ENCODE measurements at places on chromosomes 11 and 22.

GRCh38 chr11:83409476-83409875 lies 123.3 kb upstream of the CCDC90B start:
- DNase-seq = no peak

DNA sequence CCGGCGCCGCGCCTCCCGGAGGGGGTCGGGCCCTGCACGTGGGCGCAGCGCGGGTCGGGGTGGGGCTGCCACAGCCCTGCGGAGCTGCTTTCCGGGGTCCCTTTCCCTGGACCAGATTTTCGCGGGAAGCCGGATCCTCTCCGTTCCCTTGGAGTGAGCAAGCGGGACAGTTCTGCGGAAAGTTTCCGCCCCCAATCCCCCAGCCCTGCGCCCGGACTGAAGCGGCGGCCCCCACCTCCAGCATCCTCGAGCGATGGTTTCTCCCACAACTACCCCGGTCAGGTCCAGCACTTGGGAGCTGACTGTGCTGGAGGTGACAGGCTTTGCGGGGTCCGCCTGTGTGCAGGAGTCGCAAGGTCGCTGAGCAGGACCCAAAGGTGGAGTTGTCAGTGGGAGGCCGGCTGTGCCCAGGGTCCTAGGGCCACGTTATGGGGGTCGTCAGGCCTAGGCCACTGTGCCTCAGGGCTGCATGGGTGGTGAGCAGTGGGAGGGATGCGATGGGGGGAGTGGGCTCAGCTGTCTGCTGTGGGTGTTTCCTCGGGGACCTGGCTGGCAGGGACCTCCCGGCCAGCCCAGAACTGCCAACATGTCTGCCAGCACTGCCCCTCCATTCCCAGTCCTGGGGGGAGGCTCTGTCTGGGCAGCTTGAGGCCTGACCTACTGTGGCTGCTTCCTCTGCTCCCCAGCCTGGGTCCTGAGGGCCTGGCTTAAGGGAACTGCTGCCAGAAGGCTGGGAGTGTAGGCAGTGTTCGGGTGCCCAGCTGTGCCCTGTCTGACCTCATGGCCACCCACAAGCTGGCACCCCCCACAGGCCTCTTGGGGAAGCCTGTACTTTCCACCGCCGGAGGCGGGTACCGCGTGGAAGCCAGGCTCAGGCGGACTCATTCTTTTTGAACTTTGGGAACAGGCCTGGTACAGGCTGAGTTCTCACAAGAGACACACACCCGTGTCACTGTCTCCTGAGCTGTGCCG lies 726 bp downstream of the ST3GAL4 start:
- DNase-seq = no peak

- DNase-seq = no peak
Measured at GRCh38 chr11:32297611-32298011, 137.7 kb downstream of the WT1 start.

GRCh38 chr11:131792243-131792642 lies 421.8 kb downstream of the NTM start:
- DNase-seq = no peak

GRCh38 chr11:44885919-44886789 lies 64.5 kb downstream of the TP53I11 start:
- DNase-seq = no peak

DNA sequence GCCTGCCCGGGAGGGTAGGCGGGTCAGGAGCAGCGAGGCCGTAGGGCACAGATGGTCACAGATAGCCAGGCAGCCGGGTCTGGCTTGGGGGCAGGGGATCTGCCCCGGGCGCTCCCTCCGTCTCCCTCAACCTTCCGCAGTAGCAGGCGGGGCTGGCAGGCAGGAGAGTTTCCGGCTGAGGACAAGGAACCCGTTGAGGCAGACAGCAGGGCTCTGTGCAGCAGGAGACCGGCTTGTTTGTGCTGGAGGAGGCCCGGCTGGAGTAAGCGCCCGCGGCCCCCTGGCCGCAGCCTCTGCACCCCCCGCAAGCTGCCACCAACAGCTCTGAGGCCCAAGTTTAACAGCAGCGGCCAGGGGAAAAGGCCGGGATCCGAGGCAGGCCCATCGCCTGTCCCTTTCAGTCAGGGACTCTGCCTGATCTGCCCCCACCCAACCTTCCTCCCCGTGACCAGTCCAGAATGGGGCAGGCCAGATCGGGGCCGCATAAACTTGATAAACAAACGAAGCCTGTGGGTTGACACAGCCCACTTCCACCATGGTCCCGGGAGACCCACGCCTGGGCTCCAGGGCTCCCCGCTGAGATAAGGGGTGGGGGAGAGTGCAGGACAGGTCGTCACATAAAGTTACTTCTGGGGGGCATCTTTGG lies 13.6 kb downstream of the SCARF2 start:
- DNase-seq = no peak

GRCh38 chr22:28900379-28900925 lies 17.1 kb downstream of the ZNRF3 start:
- DNase-seq = no peak

DNA sequence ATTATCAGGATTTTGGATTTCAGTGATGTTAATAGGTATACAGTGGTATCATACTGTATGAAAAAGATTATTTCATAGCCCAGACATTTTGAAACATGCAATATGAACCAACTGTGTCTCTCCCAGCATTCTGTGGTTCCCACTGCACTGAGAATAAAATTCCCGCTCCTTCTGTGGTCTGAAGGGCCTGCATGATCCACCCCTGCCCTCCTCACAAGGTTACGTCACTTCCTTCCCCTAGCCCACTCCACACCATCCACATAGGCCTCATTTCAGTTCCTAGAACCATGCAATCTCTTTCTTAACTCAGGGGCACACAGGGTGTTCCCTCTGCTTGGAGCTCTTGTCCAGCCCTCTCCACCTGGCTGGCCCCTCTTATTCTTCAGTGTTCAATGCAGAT lies 103.1 kb downstream of the TSPAN18 start:
- DNase-seq = no peak

GRCh38 chr11:2553886-2554285 lies 109.1 kb downstream of the KCNQ1 start:
- DNase-seq = no peak

GRCh38 chr11:134765565-134765964 lies 353.5 kb upstream of the B3GAT1 start:
- DNase-seq = no peak

GRCh38 chr11:93532806-93533205 lies 10.4 kb downstream of the SMCO4 start:
- DNase-seq = no peak

DNA sequence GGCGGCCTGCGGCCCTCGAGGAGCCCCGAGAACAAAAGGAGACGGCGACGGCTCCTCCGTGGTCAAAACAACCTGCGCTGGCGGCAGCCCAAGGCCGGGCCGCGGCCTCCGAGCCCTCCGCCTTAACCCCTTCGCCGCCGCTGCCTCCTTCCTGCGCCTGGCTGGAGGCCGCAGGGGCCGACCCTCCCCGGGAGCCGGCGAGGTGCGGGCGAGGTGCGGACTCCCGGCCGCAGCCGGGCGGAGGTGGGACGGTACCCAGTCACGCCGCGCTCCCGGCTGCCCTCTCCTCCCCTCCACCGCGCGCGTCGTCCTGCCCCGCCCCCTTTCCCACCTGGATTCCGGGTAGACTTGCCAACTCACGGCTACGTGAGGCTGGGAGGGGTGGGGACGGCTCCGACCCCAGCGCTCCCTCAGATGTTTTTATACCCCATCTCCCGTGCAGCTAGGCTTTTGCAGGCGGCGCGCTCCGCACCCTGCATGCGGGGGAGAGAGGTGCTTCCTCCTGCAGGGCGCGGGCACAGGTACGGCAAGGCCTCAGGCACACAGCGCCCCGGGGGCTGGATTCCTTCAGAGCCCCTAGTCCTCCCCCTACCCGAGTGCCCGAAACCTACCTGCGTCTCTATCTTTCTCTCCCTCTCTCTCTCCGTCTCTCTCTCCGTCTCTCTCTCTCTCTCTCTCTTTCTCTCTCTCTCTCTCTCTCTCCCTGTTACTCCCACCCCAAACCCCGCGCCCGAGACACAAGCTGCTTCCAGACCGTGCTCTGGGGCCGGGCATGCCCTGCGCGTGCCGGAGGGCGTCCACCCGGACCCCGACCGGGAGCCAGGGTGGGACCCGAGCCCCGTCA lies 2.0 kb downstream of the PDGFB start:
- DNase-seq = no peak

- no peak for DNase-seq
Measured at GRCh38 chr11:45659031-45659817, 6.2 kb downstream of the CHST1 start.

DNA sequence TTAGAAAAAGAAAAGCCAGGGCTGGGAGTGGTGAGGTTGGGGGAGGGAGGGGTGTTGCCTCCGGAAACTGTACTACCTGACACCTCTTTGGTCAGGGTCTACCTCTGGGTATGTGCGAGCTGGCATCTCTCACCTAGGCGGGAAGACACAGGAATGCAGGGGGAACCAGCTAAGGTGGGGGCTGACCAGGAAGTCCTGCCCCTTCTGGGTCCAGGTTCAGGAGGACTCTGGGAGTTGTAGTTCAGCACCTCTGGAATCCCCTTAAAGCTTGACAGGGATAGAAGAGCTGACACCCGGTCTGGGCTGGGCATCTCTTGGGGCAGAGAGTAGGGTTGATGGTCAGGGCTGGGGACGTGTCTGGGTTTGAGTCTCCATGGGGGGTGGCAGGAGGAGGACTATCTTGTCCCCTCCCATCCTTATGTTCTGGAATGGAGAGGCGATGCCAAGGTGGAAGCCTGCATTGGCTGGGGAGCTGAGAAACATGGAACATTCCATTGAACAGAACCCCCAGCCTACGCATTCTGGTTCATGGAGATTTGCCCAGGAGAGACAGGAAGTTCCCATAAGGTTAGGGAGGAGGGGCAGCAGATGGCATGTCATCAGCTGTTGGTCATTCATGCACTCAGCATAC lies 2.1 kb upstream of the KIAA1671 start:
- DNase-seq = peak; percentile 1

GRCh38 chr11:10728154-10728553 lies 22.9 kb upstream of the CTR9 start:
- no peak for DNase-seq

GRCh38 chr11:7645206-7645605 lies 28.1 kb downstream of the CYB5R2 start:
- no peak for DNase-seq

- DNase-seq = no peak
Measured at GRCh38 chr11:19055905-19056304, 4.6 kb downstream of the MRGPRX2 start.

DNA sequence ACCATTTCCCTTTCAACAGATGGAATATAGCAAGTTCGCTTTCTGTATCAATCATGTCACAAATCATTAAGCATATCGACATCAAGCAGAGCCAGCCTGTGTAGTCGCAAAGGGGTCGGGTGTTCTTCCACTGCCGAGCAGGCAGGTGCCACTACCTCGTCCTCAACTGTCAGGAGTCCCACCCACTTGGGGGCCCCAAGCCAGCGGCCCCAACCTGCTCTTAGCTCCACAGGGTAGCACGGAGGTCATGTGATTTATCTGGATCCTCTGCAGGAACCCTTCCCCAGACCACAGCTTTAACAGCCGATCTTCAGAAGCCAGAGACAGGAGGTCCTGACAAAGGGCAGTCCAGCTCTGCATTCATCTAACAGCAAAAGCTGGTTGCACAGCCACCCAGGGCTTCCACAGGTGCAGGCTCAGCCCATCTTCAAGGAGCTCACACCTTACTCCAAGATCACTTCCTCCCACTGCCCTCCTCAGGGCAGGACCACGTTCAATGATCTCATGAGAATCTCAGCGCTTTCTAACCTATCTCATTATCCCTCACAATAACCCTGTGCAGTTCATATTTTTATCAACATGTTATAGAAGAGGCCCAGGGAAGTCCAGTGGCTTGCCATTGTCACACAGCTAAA lies 110.2 kb downstream of the TRIM29 start:
- DNase-seq = no peak

DNA sequence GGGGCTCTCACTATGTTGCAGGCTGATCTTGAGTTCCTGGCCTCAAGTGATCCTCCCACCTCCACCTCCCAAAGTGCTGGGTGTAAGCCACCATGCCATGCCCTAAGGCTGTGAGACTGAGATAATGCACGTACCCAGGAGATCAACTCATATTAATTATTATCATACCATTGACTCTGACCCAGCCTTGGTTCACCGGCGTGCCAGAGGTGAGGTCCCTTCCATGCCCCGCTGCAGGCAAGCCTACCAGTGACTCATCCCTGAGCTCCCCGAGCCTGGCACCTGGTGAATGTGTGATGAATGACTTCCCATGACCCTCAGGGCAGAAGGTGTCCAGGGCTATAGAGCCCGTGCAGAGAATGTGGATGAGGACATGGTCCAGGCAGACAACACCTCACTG lies 12.1 kb downstream of the GAL3ST1 start:
- no peak for DNase-seq

- DNase-seq = no peak
Measured at GRCh38 chr11:103842795-103843194, 193.6 kb upstream of the DDI1 start.

DNA sequence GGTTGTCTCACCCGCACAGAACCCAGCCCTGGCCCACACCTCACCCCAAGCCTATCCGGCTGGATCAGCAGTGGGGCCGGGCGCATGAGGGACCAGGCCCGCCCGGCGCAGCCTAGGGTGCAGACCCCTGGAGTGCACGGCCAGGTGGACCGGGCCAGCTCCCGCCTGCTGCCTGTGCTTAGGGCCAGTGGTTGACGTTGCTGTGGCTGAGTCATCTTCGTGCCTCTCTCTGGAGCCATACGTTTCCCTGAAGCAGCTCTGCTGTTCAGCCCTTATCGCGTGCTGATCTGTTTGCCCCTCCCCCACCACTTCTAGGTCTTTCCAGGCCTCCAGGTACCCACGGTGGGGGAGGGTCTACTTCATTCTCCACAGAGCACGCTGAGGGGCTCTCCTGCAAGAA lies 39.5 kb downstream of the CDKN1C start:
- no peak for DNase-seq

DNA sequence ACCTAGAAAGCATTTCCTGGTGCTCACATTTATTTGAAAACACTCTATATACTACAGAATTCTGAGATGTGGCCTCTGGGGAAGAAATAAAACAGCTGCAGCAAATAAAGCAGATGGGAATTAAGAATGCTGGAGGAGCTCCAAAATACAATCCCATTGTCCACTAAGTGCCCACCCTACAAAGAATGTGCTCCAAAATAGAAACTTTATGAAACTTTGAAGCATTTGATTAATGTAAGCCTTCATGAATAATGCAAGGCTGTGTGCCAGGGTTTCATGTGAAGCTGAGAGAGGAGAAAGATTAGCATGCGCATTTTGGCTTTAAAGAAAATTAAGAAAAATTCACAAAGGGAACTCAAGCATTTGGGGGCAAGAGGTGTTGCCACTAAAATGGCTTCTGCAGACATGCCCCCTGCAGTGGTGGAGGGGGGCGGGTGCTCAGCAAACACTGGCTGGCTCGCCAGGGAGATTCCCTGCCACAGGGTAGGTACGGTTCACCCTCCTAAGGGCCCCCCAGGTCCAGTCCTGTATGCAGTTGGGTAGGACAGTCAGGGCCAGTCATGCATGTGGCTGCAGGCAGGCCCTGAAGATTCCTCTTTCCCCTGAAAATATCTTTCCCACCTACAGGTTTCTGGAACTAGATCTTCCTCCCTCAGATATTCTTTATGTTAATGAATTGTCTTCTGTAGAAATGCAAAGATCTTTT lies 46.6 kb upstream of the RCN1 start:
- no peak for DNase-seq

Measured in NCI-H774 (cell line).